ENCODE measurements at places on chromosomes 11 and 22.

DNA sequence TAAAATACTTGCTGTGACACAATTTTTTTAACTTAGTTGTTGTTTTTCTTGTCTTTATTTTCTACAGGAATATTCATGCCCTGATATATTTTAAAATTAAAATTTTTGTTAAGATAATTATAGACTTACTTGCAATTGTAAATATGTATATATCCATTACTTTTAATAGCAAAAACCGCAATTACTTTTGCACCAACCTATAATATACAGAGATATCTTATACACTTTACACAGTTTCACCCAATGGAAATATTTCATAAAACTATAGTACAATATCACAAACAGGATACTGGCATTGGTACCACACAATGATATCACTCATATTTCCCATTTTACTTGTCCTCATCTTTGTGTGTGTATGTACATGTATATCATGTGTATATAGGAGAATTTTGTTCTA lies 188.8 kb downstream of the DLG2 start:
- DNase-seq: no peak

DNA sequence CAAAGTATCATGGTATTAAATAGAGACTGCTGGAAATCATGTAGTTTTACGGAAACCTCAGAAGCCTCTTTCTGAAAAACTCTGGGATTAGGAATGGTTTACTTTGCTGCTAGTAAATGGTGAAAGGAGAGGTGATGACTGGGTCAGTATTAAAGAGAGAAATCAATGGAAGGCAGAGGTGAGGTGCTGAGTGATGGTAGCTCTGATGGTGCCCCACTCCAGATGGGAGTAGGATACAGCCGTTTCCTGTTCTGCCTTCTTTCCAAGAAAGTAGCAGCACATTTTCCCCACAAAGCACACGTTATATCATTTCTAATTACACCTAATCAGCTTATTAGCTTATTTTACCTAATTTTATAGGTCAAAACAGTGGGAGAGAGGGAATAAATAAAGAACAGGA lies 267.6 kb upstream of the PITPNB start:
- DNase-seq: no peak

DNA sequence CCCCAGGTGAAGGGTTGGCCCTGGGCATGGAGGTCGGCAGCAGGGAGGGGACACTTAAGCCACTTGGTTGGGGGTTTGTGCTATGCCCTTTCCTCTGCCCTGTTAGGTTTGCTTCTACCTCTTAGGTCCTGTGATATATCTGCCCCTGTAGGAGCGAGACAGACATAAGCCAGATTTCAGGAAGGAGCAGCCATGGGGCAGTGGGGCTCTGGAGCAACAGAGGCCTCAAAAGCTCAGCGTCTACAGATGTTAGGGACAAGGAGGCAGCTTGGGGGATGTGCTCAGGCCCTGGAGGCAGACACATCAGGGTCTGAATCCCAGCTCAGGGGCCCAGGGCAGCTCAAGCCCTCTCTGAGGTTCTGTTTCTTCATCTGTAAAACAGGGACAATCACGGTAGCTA lies 27.2 kb upstream of the KCNQ1OT1 start:
- DNase-seq: no peak

- peak; percentile 16 for DNase-seq
These were observed 37.7 kb downstream of the TCIRG1 start for GRCh38 chr11:68076371-68077042.
